ENCODE measurements at places on chromosomes 4 and X. TPM values are rescaled to one million over a fixed set of nuclear protein-coding genes. Genes with fewer than 3 reads are reported as not detected.

The TCEAL7 gene
- total RNA-seq = 2.3 TPM

DNA sequence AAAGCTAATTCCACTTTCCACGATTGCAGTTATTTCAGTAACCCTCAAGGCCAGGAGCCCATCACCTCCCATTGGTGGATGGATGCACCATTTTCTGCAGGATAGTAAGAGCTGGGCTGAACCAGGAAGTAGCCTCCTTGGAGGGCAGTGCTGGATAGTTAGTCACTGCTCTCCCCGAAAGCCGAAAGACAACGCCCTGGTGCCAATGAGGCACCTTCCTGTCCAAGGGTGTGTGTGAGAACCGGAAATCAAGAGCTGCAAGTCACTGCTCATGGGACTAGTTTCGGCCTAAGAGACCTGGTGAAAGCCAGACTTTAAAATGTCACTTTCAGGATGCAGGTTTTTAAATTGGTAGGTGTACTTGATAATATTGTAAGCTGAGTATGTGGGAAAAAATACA lies 203.8 kb upstream of the HS3ST1 start:
- H3K4me3 ChIP-seq = no peak overlapping the region
- no peaks in the 10 kb centered on the region for H3K27me3 ChIP-seq
- no peak overlapping the region for H3K27ac ChIP-seq
- H3K36me3 ChIP-seq = no peaks in the 10 kb centered on the region

DNA sequence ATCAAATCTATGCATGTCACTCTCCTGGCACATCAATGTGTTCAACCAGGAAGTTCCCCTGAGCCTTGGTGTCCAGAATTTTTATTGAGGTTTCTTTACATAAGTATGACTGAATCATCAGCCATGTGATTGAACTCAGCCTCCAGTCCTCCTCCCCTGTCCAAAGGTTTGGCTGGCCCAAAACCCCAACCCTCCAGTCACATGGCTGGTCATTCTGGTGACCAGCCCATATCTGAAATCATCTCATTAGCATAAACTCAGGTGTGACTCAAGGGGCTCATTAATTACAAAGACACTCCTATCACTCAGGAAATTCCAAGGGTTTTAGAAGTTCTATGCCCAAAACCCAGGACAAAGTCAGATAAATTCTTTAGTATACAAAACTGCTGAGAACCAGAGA lies 20.6 kb upstream of the SUPT20HL2 start:
- no peak overlapping the region for H3K4me3 ChIP-seq
- no peaks in the 10 kb centered on the region for H3K36me3 ChIP-seq
- H3K27me3 ChIP-seq = no peaks in the 10 kb centered on the region
- H3K4me1 ChIP-seq = no peaks in the 10 kb centered on the region

DNA sequence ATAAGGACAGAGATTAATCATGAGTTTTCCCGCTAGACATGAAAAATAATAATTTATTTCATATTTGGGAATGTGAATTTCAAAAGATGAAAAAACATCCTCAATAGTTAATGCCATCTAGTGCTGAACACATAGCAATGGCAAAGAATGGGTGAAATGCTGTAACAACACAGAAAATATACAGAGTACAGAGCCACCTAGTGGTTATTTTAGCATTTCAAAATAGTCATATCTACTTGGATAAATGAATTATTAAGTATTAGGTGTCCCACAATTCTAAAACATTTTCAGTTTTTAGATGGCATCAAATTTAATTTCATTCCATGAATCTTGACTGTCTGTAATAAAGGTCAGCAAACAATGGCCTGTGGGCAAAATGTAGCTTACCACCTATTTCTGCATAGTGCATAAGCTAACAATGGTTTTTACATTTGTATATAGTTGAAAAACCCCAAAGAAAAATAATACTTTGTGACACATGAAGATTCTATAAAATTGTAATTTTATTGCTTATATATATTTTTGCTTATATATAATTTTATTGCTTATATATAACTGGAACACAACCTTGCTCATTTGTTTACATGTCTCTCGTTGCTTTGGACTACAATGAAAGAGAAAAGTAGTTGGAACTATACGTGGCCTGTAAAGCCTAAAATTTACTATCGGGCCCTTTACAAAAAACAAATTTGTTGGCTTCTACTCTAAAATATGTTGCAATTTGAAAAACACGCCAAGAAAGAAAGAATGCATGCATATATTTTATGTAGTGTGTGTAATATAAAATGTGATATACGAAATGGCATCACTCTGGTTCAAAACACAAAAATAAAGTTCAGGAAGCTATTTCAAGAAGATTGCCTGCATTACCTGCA lies 99.1 kb upstream of the FAM47C start:
- H3K4me1 ChIP-seq = no peaks in the 10 kb centered on the region
- H3K27ac ChIP-seq = no peak overlapping the region
- H3K36me3 ChIP-seq = no peaks in the 10 kb centered on the region
- no peaks in the 10 kb centered on the region for H3K27me3 ChIP-seq
- H3K4me3 ChIP-seq = no peak overlapping the region
- no peak for DNase-seq

GRCh38 chr4:15013585-15013984 lies 11.3 kb downstream of the CPEB2 start:
- no peak overlapping the region for H3K27ac ChIP-seq
- DNase-seq = no peak
- peaks cover 13% of the 10 kb centered on the region for H3K4me1 ChIP-seq

- H3K27ac ChIP-seq = no peak overlapping the region
- DNase-seq = no peak
- no peaks in the 10 kb centered on the region for H3K36me3 ChIP-seq
- H3K27me3 ChIP-seq = no peaks in the 10 kb centered on the region
- H3K4me1 ChIP-seq = no peaks in the 10 kb centered on the region
- H3K4me3 ChIP-seq = no peak overlapping the region
These were observed 10.6 kb upstream of the H2AZ1 start for GRCh38 chr4:99960648-99961047.

- no peaks in the 10 kb centered on the region for H3K36me3 ChIP-seq
- H3K27ac ChIP-seq = peak within 1 kb of the TSS; percentile 61
- no peaks in the 10 kb centered on the region for H3K27me3 ChIP-seq
- peak; percentile 55 for DNase-seq
- H3K4me1 ChIP-seq = no peaks in the 10 kb centered on the region
These were observed at the start of gene RGN for GRCh38 chrX:47078129-47079043. TSS of gene RGN (plus strand) at chrX:47078443. CDS start at chrX:47081145, 2,702 bp downstream.

Measured in thyroid gland (tissue), 4 donors.